ENCODE measurements at places on chromosomes 1 and 21.

GRCh38 chr1:6512908-6513280 is 21.4 kb upstream of the PLEKHG5 start:
- no peak for DNase-seq

- no peak for DNase-seq
These were observed 56.6 kb downstream of the ADSS2 start for GRCh38 chr1:244394826-244395765.

DNA sequence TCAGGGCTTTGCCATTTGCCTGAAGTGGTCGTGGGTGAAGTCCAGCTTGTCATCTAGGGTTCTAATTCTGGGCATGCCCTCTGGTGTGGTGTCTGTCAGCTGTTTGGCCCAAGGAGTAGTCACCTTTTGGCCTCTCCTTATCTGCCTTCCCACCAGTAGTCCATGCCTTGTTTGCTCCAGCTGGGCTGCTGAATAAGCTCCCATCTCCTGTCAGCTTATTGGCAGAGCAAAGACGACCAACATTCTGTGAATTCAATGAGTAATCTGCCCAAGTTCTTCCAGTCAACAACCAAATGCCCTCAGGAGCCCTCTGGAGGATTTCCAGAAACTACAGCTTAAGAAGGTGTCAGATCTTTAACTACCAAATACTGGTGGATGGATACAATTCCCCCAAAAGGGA is 7.0 kb downstream of the BCAN start:
- no peak for DNase-seq

DNA sequence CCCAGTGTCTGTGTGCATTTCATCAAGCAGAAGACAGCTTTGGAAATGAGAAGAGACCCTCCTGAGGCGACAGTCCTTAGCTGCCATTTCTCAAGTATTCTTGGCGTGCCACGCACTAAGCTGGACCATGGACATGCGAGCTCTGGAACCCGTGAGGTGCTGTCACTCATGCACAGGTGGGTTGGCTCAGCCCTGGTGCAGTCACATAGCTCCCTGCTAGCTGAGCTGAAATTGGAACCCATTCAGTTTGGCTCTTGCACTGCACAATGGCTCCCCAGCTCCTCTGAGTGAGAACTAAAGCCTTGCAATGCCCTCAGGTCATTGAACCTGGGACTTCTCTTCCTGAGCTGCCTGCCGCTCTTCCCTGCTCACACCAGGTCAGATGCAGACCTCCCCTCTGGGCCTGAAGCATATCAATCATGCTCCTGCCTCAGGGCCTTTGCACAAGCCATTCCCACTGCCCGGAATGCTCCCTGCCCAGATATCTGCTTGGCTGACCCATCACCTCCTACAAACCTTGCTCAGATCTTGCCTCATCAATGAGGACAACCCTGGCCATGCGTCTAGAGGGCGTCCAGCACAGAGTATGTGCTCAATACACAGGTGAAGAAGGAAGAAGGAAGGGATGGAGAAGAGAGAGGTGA is 6.3 kb upstream of the SRARP start:
- no peak for DNase-seq

- no peak for DNase-seq
These were observed 81.6 kb upstream of the ACTL8 start for GRCh38 chr1:17673329-17674072.

DNA sequence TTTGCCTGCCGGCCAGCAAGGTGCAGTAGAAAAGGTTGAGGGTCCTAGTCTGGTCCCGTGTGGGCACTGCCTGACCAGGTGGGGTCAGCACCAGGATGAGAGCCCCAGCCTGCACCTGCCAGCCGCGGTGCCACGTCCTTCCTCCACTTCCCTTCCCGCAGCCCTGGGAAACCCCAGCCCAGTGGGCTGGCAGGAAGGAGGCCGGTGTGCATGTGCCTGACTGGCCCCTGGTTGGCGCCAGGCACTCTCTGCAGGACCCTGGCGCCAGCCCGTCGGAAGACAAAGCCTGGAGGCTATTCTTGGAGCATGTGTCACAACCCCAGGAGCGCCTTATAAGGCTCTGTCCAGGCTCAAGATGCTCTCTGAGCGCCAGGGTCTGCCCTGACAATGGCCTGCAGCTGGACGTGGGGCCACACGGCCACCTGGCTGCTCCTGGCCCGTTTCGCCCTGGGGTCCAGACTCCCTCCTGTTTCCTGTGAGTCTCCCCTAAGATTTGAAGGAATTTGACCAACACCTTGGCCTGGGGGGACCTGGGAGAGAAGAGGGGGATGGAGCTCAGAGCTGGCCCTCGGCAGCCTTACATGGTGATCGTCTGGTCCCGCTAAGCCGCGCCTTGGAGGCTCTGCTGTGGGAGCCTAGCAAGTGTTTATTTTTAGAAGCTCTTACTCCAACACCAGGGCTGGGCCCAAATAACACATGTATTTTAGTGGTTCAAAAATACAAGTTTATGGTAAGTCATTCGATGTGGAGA is 31.9 kb upstream of the POFUT2 start:
- DNase-seq = no peak

- no peak for DNase-seq
These were observed 281.6 kb upstream of the RGS18 start for GRCh38 chr1:191876631-191877030.
